Neuronal stem cell (in vitro differentiated cells): ENCODE measurements at places on chromosomes 3 and 15.

- no peak for DNase-seq
Observed at GRCh38 chr3:69505770-69506407, 120.0 kb upstream of the FRMD4B start.

GRCh38 chr3:57876632-57877031 is 120.5 kb downstream of the SLMAP start:
- no peak for DNase-seq

DNA sequence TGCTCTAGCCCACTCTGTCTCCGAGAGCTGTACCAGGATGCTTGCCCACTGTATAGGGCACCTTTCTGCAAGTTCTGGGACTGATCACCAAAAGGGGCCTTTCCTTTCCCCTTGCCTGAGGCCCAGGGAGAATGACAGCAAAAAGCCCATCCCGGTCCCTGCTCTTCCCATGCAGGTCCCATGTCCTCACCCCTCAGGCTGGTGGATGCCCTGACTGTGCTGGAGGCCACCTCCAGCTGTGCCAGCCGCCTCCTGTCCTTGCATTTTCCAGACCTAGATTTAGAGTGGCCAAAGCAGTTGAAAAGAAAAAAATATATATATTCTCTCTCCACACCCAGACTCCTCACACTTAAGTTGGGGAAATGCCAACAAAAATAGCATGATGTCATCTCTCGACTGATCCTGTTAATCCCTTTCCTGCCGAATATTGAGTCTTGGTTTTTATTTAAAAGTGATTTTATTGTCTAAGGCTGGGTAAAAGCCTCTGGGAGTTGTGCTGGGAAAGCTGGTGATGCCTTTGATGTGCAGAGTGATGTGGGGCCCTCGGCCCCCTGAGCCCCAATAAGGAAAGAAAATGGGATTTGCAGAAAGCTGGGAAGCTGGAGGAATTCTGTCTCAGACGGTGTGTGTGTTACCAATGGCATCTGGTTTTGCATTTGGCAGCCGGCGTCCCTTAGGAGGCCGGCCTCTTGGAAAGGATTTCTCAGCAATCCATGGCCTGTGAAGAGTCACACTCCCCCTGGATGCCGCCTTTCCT is 29.3 kb upstream of the TPM1 start:
- DNase-seq, result no peak

DNA sequence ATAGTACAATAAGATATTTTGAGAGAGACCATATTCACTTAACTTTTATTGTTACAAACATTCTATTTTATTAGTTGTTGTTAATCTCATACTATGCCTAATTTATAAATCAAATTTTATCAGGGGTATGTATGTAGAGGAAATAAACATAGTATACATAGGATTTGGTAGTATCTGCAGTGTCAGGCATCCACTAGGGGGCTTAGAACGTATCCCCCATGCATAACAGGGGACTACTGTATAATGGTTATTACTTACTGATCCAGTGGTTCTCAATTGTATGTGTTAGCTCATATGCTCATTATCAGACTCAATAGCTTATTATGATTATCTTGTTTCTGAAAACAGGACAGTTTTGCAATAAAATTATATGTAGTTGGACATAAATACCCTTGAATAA is 27.6 kb downstream of the CMC1 start:
- no peak for DNase-seq

- no peak for DNase-seq
Observed at GRCh38 chr3:152843955-152844354, 9.0 kb downstream of the P2RY1 start.

GRCh38 chr15:51341366-51342226 is at the start of gene GLDN:
GLDN (plus strand) TSS chr15:51341655; CDS start chr15:51341685, 30 bp downstream.
- DNase-seq, result peak; percentile 20

DNA sequence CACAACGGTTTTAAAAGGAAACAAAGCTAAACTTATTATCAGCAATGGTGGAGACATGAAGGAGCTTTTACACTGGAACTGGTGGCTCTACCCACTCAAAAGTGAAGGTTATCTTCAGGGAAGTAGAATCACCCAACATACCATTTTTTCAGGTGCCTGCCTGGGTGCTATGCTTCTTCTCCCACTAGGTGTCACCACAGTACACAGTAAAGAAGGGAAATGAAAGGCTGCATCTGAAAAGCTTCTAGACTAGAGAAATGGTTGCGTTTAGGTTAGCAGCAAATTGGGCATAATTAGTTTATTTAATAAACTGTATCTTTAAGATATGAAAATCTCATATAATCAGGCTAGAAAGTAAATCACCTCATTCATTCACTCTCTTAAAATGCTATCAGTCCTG is 47.0 kb upstream of the SELENOK start:
- peak; percentile 39 for DNase-seq

GRCh38 chr15:92611995-92612745 is 43.4 kb downstream of the FAM174B start:
- no peak for DNase-seq

DNA sequence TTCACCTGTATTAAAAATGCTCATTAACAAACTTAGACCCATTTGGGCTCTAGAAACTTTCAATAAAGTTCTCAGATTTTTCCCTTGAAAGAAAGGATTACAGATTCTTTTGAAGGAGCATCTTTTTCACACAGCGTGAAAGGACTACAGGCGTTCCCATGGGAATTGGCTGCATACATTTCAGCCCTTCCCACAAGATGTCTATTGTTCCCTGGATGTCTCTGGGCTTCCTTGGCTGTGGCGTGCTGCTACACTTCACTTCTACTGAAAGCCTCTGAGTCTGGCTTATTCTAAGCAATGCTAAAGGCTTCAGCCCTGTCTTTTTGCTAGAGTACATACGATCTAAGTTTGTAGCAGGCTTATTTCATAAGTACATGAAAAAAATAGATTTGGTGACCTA is 1.4 kb downstream of the VEPH1 start:
- DNase-seq, result peak; percentile 67

DNA sequence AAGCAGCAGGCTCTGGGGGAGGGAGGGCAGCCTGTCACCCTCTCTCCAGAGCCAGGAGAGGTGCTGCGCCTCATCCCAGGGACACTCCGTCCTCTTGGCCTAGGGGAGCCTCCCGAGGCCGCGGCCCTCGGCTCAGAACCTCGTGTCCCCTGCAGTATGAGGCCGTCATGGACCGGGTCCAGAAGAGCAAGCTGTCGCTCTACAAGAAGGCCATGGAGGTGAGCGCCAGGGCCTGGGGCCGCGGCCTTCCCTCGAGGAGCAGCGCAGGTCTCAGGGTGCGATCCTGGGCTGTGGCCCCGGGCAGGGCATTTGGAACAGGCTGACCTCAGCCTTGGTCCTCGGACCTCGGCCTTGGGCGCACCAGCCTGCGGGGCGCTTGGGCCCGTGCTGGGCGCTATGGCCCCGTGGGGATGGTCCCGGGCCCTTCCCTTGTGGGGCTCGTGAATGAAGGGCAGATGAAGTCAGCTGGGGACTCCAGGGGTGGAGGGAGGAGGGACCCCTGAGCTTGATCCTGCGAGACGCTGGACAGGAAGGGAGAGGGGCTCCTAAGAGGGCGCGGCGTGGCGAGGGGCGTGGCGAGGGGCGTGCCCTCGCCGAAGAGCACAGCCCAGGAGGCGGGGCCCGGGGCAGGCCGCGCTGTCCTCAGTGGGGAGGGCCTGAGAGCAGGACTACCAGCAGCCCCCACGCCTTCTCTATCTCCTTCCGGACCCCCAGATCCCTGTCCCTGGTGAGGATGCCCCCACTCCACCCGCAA is 32.9 kb downstream of the PSTPIP1 start:
- DNase-seq, result peak; percentile 40

DNA sequence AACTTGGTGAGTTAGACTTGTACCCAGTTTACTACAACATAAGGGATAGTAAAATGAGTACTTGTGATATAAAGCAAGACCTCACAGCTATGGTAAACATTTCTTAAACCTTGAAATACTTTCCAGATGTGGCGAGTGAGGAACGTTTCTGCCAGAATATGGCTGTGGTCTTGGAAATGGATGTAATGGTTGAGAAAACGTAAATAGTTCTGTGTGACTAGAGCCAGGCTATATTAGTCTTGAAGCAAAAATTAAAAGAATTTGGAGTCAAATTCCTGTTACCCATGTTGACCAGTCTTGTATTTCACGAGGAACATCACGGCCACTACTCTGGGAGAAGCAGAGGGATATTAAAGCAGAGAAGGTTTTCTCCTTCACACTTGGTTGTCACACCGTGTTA is 15.3 kb downstream of the OR4F15 start:
- no peak for DNase-seq

DNA sequence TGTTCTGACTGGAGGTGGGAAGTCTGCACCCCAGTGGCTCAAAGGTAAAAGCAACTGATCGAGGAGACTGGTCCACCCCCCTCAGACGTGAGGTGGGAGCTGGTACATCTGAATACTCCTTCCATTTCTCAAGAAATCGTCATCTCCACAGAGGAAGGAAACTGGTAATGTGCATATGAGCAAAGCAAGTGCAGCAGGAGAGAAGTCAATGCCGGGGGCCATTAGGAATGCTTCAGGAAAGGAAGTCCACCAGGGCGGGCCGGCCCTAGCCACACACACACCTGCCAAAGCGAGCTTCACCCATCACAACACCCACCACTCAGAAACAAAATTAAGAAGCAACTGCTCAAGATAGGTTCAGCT is 8.5 kb downstream of the TBC1D2B start:
- no peak for DNase-seq

DNA sequence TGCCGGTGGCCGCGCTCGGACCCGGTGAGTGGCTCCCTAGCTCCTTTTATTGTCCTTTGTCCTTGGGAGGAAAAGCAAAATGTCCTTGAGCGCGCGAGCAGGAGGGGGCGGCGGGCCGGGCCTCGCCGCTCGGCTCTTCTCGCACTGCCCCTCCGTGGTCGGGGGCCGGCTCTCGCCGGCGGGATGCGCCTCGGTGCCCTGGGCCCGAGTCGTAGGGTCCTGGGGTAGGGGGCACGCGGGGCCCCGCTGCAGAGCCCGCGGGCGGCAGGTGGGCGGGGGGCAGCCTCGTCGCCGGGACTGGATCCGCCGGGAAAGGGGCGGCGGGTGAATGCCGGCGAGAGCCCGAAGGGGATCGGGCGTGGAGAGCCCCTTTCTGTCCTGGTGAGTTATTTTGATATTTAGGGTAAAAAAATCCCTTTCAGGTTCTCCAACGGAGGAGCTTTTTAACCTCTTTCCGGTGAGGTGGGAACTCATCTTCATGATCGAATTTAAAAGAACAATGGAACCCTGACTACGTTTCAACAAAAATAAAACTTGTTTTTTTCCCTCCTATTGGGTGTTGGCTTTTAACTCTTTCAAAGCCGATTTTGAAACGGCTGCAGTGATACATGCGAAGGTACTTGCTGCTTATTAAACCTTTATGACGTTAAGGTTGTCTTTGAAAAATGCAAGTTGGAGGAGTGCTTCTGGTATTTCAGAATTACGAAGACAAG is 16.8 kb upstream of the CHD2 start:
- DNase-seq, result no peak

- DNase-seq, result no peak
Observed at GRCh38 chr15:31277335-31278060, 49.1 kb upstream of the KLF13 start.

- no peak for DNase-seq
Observed at GRCh38 chr15:41801850-41802455, 25.9 kb upstream of the JMJD7 start.

DNA sequence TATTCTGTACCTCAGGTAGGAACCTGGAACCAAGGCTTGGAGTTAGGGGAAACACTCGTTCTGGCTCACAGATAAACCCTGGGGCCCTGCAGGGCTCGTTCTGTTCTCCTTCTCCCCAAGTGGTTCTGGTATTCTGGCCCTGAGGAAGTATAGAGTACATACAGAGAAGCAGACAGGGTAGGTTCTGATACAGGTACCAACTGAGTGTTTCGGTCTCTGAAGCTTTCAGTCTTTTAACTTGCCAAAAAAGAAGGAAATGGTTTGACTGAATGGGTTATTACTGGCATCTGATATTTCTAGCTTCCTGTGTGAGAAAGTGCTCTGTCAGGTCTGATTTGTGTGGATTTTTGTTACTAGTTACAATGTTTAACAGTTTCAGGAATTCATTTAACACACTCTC is 67.3 kb downstream of the UBE2E2 start:
- DNase-seq, result no peak

DNA sequence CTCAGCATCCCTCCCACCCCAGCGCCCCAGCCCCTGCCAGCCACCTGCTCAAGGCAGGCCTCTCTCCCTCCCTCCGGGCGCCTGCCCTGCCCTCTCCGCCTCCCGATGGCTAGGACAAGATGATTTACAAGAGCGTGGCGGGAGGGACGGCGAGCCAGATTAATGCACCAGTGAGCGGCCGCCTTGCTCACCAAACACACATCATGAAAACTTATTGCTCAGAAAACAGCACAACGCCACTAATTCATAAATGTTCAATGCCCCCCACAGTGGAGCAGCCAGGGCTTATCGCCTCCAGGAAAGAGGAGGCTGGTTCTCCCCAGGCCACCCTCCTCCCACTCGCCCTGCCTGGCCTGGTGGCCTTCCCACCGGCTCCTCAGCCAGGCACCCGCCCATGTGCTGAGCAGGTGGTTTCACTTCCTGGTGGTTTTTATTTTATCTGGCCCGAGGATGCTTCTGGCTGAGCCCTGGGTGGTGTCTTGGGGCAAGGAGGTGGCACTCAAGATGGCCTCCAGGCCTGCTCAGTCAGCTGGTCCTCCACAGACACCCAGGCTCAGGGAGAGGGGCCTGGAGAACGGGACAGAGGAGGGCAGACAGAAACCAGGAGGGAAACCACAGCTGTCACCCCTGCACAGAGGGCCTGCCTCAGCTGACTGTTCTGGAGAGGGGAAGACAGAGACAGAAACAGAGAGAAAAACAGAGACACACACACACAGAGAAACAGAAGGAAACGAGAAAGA is 284.9 kb downstream of the UACA start:
- DNase-seq, result no peak

DNA sequence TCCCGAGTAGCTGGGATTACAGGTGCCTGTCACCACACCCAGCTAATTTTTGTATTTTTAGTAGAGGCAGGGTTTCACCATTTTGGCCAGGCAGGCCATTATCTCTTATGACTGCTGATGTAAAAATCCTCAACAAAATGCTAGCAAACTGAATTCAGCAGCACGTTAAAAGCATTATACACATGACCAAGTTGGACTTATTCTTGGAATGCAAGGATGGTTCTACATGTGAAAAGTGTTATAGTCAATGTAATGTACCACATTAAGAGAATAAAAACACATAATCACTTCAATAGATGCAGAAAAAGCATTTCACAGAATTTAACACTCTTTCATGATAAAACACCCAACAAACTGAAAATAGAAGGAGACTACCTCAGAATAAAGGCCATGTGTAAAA is 20.2 kb downstream of the RNF13 start:
- no peak for DNase-seq

- peak; percentile 83 for DNase-seq
Observed at GRCh38 chr3:49132437-49133225, at the start of gene LAMB2. LAMB2 (minus strand) TSS chr3:49133050; CDS start chr3:49132867, 183 bp downstream.
